Stimulated activated CD8-positive, alpha-beta memory T cell treated with anti-CD3 and anti-CD28 coated beads, Interleukin-2, amount 100 ng/mL, for 1 hour (primary cell): ENCODE measurements at places on chromosomes 16 and 17.

GRCh38 chr16:2296661-2297505 is 29.0 kb upstream of the RNPS1 start:
- no peak for DNase-seq

GRCh38 chr17:8826808-8827435 is 27.8 kb upstream of the MFSD6L start:
- DNase-seq, result no peak

DNA sequence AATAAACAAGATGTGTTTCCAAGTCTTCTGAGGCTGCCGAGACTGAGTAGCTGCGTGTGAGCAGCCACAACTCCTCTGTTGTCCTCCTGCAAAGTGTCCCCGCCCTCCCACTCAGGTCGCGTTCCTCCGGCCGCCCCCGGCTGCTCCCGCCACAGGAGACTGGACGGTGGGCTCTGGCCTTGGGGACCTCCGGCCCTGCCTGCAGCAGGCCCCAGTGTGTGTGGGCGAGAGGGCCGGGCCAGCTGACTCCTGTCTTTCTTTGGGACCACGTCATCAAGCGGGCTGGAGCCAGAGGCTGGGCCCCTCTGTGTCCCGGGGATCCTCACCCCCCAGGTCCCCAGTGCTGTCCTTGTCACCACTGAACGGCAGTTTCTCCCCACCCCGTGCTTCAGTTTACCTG is 175.3 kb downstream of the NPIPB11 start:
- DNase-seq, result no peak

DNA sequence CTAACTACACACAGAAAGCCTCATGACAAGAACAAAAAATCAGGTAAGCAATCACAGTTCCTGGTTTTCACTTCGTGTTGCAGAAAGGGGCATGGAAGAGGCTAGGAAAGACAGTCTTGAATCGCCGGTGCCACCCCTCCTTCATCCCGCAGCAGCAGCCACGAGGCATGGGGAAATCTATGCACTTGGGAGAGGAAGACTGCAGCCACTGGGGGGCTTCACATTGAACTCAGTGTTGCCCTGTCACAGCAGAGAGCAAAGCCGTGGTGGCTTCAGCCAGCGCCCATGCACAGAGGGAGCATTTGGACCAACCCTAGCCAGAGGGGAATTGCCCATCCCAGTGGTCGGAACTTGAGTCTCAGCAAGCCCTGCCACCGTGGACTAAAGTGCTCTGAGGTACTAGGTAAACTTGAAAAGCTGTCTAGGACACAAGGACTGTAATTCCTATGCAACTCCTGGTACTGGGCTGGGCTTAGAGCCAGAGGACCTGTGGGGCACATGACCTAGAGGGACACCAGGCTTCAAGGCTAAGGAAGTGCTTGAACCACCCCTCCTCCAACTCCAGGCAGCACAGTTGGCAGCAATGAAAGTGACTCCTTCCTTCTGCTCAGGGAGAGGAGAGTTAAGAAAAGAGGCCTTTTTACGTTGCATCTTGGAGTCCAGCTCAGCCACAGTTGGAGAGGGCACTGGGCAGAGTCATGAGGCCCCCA is 35.2 kb upstream of the ATP2C2 start:
- DNase-seq, result no peak

- DNase-seq, result no peak
Measured at GRCh38 chr16:4639899-4640509, 15.4 kb downstream of the MGRN1 start.

- DNase-seq, result peak; percentile 28
Measured at GRCh38 chr17:63445571-63445953, 544 bp downstream of the CYB561 start.

DNA sequence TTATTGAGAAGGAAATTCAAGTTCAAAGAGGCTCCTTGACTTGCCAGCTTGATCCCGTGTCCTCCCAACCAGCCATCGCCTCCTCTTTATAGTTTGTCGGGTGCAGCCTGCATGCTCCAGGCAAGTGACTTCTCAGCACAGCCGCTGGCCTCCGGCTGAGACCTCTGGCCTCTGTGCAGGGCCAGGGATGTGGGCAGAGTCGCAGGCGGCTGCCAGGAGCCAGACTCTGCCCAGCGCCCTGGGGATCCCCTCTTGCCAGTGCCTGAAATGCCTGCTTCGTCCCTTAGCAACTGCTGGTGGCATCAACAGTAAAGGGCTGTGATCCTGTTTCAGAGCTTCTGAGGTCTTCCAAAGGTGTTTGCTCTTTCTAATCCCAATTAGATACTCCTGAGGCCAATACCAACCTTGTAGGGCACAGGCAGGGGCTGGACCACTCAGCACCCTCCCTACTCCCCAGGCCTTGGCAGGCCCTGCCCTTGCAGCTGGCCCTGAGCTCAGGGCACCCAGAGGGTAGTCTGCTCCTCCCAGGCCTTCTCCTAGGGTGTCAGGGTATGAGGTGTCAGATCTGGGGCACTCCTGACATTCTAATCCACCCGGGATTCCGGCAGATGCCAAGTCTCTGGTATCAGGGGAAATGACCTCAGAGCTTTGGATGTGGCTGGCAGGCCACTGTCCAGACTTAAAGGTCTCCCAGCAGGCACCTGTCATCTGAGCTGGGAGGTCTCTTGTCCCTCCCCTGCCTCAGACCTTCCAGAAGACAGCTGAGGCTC is 68.0 kb upstream of the SIAH1 start:
- DNase-seq, result no peak

DNA sequence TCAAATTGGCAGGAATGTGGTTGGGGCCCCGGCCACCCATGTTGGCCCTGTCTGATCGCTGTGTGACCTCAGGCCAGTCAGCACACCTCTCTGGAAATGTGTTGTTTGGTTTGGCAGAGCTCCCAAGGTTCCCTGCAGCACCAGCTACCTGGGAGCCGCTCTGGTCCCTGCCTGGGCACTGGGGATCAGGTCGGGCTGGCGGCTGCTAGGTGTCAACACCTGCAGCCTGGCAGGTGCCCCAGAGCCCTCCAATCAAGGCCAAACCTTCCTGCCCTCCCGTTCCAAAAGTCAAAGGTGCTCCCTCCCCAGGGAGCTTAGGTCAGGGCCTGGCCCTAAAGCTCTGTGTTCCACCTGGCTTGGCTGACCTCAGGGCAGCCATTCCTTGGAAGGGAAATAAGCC is 55.9 kb downstream of the ZDHHC7 start:
- no peak for DNase-seq

- no peak for DNase-seq
Measured at GRCh38 chr16:81210807-81211206, 27.7 kb upstream of the BCO1 start.

- no peak for DNase-seq
Measured at GRCh38 chr16:74298104-74298503, 1.5 kb downstream of the PSMD7 start.

DNA sequence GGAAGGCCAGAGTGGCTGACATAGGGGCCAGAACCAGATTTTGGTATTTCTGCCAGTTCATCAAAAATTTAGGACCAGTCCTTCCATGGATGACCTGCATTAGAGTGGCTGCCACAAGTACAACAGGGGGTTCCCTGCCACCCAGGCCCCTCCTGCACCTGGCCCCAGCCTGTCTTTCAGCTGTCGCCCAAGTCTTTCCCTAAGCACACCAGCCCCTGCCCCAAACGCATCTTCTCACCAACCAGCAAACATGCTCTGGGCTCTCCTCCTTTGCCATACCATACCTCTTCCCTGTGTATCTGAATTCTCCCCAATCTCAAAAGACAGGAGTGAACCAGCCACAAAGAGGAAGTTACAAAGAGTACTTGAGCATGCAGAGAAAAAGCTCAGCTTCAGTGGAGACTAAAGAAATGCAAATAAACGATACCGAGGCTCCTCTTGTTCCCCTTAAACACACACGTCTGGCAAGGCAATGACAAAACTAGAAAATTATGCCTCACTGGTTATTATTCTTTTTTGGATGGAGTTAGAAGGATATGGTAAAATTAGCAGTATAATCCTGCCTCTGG is 130.6 kb downstream of the DYNLRB2 start:
- no peak for DNase-seq

- DNase-seq, result no peak
Measured at GRCh38 chr16:1354815-1355540, 3.2 kb downstream of the GNPTG start.

DNA sequence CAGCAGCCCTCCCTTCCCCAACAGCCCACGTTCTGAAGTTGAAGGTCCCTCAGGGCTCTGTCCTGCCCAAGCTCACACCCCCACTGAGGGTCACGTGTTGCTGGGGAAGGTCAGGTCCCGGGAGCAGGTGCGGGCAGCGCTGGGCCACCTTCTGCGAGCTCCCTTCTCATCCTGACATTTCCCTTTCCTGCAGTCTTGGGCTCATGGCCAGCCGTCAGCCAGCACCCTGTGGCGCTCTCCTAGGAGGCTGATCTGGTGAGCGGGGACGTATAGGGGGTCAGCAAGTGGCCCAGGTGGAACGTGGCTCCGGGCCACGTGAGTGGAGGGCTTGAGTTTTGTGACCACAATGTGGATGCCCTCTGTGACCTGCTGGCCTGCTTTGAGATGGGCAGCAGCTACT is 73.4 kb downstream of the RAP1GAP2 start:
- no peak for DNase-seq

GRCh38 chr17:30920683-30921543 is 832 bp upstream of the ADAP2 start:
- DNase-seq, result no peak

DNA sequence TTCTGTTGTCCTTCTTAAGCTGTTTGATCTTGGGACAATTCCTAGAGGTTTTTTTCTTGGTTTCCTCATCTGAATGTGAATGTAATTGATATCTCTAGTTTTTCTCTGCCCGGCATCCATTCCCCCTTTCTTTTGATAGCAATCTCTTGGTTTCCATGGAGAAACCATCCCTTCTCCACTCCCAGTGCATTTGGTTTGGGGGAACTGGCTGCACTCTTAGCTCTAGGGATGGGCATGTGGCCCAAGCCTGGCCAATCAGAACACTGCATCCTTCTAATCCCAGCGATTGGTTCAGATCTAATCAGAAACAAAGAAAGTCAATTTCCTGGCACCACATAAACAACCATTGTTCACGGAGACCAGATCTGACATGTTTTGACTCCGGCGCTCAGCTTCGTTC is 45.1 kb downstream of the IRX3 start:
- no peak for DNase-seq

GRCh38 chr16:55480228-55480655 is 1.2 kb downstream of the MMP2 start:
- no peak for DNase-seq
